ENCODE measurements at places on chromosomes 13 and 19.

DNA sequence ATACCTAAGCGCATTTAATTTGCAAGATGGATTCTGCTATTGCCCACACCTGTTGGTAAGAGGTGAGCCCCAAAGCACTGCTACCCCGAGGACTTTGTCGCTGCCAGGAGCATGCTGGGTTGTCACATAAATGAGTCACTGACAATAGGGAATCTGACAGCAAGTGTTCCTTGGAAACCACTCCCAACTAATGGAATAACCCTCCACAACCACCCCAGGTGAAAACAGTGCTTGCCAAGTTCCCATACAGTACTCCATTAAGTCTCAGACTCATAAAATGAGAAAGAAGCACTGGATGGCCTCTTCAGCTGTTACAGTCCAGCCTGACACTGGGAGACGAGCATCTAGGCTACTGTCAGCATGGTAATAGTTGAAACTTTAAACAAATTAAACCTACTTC lies 108.6 kb downstream of the EFNB2 start:
- DNase-seq = no peak

DNA sequence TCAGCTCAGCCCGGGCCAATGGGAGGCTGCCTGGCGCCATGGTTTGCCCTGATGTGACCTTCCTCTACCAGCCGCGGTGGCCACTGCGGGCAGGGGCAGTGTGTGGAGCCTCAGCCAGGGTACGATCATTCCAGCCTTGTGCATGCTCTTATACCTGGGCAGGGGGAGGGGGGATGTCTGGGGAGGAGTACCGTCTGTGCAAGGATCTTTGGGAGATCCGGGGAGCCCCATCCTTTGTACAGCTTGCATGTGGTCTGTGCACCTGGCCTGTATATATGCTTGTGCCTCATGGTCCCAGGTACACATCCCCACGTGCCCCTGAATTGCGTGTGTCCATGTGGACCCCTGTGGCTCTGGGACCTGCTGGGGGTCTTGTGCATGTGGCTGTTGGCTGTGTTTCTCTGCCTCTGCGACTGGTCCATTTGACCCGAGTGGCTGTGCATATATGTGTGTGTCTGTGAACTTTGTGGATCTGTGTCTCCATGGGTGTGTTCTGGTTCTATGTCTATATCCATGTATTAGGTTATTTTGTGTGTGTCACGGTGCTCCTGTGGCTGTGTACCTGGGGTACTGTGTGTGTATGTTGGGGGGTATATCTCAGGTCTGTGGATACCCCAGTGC lies 12.8 kb upstream of the NANOS3 start:
- no peak for DNase-seq

- peak; percentile 58 for DNase-seq
These were observed 6.8 kb downstream of the ANO8 start for GRCh38 chr19:17327654-17328516.

DNA sequence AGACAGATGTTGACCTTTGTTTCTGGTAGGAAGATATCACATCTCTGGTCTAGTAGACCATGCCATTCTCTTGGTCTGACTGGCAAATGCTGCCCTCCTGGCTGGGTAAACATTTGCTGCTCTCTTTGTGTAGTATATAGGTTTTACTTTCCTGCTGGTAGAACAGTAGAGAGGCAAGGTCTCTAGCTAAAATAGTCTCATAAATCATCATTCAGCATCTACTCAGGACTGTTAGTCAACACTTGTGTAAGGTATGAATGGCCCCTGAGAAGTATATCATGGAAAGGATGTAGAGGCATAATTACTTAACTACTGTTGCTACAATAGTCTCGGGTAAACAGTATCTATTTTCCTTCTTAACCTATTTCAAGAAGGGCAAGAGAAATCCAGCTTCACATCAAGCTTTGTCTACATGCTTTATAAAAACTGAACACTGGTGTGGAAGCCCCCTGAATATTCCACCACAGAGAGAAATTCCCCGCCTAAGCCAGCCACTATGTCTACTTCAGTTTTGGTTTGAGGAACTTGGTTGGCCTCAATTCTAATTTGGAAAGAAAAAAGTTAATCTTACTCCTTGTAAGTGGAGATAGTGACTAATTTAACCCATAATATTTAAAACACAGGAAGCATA lies 18.4 kb upstream of the MYCBP2 start:
- DNase-seq = no peak

- no peak for DNase-seq
These were observed 270.6 kb downstream of the FGF14 start for GRCh38 chr13:102131246-102131645.

DNA sequence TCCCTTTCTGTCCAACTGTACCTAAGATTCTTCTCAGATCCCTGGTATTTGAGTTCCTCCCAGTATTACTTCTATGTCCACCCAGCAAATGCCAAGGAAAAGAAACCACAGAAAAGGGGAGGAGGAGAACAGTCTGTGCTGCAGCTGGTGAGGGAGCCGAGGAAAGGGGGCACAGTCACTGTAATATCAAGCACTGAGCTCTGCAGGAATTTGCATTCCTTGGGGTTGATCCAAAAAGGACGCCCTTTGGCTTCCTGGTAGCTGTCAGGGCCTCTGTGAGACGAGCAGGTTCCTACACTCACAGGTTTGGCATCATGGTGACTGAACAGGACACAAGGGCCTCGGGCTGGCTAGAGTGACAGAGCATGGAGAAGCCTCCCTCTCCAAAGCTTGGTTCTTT lies 273.4 kb downstream of the NHLRC3 start:
- DNase-seq = no peak

DNA sequence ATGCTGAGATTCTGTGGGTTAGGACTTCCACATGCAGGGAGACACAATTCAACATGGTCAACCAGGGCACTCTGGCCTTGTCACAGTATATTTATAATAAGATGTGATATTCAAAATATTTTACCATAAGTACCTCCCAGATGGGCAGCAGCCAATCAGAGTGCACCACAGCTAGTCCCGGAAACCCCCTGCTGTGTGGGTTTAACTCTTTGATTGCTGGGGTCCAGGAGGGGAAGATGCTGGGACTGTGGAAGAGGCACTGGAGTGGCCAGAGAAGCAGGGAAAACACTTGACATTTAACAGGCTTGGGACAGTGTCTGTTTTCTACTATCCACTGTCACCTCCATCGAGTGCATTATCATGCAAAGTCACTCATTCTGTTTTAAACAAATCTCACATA lies 99.0 kb downstream of the MBNL2 start:
- no peak for DNase-seq

- no peak for DNase-seq
These were observed 3.9 kb downstream of the LACC1 start for GRCh38 chr13:43883631-43884030.

DNA sequence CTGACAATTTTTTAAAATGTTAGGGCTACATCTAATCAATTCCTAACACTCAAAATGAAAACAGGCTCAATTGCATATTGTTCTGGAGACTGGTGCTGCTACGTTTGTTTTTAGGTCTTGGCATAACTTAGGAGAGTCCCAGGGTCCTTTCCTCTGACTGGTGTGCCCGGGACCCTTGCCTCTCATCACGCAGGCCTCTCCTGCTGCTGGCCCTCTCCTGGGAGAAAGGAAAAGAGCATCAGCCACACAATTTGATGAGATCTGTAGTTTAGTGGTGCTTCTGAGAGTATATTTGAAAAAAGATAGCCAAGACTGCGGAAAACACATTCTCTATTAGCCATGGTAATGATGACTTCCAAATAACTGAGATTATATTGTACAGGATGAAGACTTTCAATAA lies 380.0 kb downstream of the KLF12 start:
- no peak for DNase-seq

- DNase-seq = no peak
These were observed 35.7 kb downstream of the DZIP1 start for GRCh38 chr13:95608640-95609323.

DNA sequence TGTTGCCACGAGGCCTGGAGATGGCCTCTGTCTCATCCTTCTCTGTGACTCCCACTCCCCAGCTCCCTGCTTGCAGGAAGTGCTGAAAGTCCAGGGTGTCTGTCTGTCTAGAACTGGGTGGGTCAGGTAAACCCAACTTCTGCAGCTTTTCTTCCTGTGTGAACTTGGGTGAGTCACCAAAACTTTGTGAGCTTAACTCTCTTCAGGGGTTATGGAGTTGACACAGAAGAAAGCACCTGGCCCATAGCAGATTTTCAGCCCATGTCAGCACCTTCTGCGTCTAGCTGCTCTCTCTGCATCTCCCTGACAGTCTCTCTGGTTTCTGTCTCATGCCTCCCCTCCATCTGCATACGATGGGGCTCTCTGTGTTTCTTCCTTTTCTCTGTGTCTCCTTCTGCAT lies 4.2 kb upstream of the CACNG7 start:
- no peak for DNase-seq

Measured in progenitor cell of endocrine pancreas (in vitro differentiated cells).